ENCODE measurements at places on chromosomes 12 and 14.

DNA sequence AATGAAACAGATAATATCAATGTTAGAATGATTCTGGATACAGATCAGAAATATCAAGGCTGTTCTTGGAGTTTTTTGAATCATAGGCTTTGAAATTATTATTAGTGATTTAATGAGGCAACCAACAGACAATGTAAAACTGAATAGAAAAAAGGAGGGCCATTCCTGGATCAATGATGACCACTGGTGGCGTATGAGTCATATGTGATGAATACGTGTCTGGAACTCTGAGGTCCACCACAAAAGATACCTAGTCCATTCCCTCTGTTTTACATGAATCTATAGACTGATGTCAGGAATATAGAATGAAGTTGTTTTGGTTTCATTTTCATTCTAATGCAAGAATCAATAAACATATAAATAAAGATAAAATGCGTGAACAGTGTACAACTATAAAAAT is 78.3 kb upstream of the RTL1 start:
- DNase-seq: no peak

DNA sequence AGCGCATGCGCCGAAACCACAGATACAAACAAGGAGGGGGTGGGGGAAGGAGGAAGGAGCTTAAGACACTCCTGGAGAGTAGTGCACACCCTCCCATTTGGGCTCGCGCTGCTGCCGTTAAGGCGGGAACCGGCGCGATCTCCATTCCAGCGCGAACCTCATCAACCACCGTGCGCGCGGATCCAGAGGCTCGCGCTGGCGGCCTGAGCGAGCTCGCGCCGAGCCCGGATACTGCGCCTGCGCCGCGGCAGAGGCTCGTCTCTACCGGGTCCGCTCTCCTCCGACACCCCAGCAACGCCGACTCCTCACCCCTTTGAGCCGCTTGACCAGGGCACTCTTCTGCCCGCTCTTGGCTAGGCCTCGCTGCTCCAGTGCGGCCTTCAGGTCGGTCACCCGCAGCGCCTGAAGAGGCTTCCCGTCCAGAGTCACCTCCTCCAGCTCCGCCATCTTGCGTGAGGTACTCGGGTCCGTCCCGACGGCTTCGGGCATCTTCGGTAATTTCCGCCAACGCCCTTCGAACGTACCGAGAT is at the start of gene ACIN1:
ACIN1 (minus strand) TSS at position 471 of the 530 bp plus-strand sequence; CDS start at position 447, 24 bp downstream.
- DNase-seq: peak; percentile 70

- DNase-seq: no peak
These were observed 69.8 kb downstream of the HMGA2 start for GRCh38 chr12:65894088-65894487.

DNA sequence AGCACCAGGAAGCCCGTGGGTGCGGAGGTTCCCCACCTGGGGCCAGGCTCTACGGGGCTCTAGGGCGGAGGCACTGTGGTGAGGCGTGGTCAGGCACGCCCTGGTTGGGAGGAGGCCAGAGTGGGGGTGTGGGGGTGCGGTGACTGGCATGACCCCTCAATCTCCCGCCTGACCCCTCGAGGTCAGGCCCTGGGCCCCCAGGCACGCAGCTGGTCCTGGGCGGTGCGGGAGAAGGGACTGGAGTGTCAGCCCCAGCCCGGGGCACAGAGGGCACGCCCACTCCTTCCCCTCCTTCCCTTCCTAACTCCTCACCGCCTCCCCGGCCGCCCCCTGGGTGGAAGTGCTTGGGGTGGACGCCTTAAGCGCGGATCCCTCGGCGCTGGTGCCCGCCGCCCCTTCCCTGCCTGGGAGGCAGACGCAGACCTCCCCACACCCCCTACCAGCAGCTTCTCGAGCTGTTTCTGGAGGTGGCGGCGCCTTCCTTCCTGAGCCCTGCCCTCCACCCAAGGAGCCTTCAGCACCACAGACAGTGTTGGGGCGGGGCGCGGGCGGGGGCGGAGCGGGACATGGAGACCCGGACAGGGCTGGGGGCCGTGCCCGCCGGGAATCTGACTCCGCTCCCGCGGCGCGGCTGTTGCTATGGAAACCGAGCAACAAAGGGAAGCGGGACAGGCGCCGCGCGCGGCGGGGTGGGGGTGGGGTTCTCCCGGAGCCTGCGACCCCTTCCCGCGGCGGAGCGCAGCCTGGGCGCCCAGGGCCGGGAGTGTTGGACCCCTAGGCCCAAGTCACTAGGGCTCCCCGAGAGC is 741 bp upstream of the CRIP2 start:
- peak; percentile 72 for DNase-seq

GRCh38 chr12:41530441-41530840 is 342.3 kb downstream of the PDZRN4 start:
- DNase-seq: no peak

DNA sequence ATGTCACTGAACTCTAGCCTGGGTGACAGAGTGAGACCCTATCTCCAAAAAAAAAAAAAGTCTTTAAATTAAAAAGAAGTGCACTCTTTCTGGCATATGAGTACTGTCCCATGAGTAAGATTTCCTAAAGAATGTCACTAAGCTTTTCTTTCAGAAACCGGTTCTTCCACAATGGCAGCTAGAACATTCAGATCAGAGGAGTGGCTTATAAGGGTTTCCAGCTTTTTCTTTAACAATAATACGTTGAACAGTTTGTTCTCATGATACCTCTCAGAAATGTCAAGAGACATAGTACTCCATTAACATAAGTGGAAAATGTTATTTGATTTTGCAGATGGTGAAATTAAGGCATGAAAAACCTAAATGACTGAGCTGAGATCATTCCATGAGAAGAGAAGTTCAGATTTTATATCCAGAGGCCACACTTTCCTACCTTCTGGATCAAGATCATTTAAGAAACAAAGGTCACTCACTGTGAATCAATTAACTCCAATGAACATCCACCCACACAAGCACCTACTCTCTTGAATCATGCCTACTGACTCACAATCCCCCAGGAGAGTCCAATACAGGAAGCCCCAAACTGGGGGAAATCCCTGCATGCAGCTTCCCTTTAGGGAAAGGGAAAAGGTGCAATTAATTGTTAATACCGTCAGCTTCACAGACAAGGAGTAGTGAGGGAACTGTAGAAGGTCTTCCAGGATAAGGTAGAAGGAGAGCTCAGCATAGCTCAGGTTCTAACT is 86.9 kb downstream of the SPTSSA start:
- no peak for DNase-seq

DNA sequence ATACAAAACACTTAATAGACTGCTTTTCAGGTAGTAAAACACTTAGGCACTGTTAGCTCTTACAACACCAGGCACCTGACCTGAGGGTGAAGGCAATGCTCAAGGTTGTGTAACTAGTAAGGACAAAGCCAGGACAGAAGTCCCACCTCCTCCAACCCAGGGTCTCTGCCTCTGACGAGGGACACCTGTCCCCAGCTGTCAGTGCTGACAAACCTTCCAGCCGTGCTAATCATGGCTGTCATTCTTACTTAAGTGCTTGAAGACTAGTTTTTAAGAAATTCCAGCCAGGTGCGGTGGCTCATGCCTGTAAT is 62.5 kb upstream of the MAX start:
- no peak for DNase-seq

DNA sequence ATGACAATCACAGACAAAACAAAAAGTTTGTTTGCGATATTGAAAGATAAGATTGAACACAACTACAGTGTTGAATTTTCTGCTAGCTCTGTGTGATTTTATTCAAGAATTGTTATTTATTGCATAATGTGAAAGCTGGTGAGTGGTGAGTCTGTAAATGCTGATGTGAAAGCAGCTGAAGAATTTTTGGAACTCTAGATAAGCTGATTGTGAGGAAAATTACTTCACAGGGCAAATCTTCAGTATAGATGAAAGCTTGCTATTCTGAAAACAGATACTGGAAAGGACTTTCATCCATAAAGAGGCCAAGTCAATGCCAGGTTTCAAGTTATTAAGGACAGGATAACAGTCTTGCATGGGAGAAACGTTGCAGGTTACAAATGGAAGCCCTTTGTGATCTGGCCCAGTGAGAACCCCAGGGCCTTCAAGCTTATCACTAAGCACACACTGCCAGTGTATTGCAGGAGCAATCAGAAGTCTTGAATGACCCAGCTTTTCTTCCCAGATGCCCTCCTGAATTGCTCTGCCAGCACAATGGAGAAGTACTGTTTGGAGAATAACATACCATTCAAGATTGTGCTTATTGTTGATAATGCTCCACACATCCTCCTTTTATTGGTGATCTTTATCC is 153.7 kb downstream of the PCNX1 start:
- DNase-seq: no peak

DNA sequence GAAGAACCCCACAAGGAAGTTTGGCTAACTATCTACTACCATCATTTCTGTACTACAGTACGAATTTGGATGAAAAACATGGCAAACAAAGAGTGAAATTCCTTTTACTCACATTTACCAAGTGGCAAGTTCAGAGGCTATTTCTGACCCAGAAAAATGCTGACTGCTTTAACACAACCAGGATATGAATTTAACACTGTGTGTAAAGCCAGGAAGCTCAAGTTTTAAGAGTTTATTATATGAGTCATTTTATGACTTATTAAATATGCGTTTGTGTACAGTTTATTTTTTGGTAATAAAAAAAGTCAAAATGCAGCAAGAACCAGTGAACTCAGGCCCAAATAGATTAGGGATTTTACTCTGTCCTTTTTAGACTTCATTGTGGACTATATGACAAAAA is 58.4 kb upstream of the STAC3 start:
- DNase-seq: no peak

- DNase-seq: no peak
These were observed 164.5 kb upstream of the DYRK2 start for GRCh38 chr12:67483871-67484554.

- no peak for DNase-seq
These were observed 2.0 kb upstream of the PPP1CC start for GRCh38 chr12:110744601-110745264.

DNA sequence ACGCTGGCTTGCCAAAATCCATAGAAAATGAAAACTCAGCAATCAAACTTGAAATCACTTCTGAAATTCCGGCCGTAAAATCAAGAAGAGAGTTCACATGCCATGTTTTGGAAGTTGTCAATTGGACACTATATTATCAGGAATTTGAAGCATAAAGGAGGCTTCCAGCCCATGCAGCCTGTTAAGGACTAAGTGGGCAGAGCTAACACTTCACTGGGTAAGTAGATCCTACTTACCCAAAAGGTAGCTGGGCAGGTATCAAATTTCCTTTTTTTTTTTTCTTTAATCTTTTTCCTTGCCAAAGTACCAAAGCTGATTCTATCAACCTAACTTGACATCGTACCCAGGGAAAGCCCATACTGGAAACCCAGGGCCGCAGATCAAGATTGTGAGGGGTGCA is 71.5 kb upstream of the ARHGAP5 start:
- DNase-seq: no peak

- DNase-seq: no peak
These were observed 47.9 kb upstream of the SOCS2 start for GRCh38 chr12:93524386-93525133.

DNA sequence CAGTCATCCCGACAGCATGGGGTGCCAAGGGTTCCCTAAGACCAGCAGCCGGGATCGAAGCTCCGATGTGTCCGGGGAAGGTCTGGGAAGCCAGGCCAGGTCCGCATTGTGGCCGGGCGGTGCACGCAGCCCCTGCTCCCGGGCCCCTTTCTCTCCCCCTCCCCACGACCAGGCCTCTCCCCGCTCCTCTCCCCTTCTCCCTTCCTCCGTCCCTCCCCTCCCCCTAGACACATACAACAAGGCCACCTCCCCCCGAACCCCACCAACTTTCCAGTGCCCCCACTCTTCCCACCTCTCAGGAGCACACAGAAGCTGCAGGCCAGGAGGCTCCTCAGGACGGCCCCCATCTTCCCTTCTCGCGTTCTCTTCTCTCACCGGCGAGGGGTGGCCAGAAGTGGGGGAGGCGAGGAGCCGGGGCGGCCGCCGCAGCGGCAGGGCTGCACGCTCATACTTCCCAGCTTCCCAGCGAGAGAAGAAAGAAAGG is 413 bp downstream of the LRP6 start:
- no peak for DNase-seq
